ENCODE measurements at places on chromosomes 3 and 15. TPM values are rescaled to one million over a fixed set of nuclear protein-coding genes. Genes with fewer than 3 reads are reported as not detected.
A peak's percentile ranks its signal among the peaks of the same experiment; 100 is the strongest.

GRCh38 chr3:56929809-56930615, 128.3 kb upstream of the ARHGEF3 start:
- DNase-seq = no peak

- DNase-seq = no peak
Measured at GRCh38 chr15:69093127-69093526, 67.3 kb upstream of the GLCE start.

DNA sequence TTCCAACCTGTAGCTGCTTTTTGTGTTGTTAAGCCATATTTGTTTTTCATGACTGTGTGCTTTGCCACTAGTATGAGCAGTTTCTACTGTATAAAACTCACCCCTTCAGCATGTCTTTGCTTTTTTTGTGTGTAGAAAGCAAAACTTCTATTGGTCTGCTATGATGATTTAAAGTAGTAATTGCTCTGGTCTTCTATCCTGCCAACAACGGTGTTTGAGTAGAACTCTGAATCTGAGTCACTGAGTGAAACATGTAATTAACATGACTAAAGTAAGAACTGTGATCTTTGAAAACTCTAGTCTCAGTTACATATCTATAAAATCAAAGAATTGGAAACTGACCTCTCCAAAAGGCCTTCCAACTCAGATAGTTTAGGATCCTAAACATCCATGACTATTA, 133.6 kb downstream of the TPRG1 start:
- no peak for DNase-seq

- no peak for DNase-seq
Measured at GRCh38 chr3:172444821-172445220, 3.4 kb downstream of the GHSR start.

DNA sequence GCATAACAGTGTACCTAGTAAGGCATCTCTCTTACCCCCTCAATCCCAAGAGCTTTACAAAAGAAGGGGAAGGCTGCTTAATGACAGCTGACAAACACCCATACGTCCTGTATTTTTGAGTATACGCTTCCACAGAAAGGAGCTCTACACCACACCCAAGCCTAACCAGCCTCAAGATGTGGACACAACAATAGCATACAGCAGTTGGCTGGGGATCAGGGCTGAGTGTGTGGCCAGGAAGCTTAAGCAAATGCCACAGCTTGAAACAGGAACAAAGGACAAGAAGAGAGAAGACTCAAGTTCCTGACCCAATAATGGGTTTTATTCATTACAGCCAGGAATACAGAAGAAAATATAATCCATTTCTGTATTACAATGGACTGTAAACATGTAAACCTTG, 6.9 kb downstream of the HEXA start:
- no peak for DNase-seq

DNA sequence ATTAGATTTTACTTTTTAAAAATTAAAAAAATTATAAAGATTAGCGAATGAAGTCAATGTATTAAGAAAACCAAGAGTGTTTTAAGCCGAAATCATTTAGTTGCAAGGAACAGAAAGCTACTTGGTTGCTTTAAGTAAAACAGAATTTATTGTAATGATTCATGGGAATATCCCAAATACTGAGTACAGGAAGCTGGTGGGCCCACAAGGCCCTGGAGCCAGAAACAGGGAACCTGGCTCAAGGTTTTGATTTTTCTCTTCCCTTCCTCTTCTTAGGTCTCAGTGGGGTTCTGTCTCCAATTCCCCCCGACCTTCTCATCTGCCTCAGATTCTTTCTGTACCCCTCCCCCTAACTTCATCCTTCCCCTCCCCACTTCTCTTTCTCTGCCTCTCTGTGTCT, 229.0 kb downstream of the TLE3 start:
- DNase-seq = no peak

DNA sequence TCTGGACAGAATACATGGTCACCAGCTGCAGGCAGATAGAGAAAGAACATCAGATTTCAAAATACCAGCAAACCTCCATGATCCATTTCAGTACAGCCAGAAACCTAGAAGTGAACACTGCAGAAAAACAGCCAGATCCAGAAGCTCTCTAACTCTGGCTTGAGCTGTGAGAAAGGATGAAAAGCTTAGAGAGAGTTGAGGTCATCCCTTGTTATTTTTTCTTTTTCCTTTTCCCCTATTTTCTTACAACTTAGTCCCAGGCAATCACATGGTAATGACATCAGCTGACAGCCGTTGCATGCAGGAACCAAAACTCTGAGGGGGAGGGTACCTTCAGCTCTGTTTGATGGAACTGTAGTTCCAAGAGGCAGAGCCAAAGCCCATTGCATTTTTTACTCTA, 113.2 kb downstream of the TCF12 start:
- no peak for DNase-seq

DNA sequence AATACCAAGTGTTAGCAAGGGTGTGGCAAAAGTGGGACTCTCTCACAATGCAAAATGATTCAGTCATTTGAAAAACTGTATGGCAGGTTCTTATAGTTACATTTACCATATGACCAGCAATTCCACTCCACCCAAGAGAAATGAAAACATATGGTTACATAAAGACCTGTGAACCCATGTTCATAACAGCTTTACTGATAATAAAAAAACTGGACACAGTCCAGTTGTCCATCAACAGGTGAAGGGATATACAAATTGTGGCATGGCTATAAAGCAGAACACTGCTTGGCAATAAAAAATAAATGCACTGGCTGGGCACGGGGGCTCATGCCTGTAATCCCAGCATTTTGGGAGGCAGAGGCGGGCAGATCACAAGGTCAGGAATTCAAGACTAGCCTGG, 30.8 kb downstream of the RAD18 start:
- no peak for DNase-seq

GRCh38 chr3:4786431-4786830, 192.8 kb upstream of the BHLHE40 start:
- no peak for DNase-seq

DNA sequence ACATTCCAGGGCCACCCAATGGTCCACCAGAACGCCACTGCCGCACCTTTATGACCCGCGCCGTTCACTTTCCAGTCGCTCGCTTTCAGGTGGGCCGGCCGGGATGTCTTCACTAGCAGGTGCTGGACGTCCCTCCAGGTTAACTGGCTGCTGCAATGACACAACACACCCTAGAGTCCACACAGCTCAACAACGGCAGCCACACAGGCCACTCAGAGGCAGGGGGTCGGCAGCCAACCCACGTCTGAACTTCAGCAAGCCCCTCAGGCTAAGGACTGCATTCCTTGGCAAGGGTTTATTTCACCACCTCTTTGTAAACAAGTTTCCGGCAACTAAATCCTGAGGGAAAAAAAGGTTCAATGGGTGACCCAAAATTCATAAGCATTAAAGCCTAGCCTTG, 89.2 kb upstream of the SNRPA1 start:
- DNase-seq = no peak

DNA sequence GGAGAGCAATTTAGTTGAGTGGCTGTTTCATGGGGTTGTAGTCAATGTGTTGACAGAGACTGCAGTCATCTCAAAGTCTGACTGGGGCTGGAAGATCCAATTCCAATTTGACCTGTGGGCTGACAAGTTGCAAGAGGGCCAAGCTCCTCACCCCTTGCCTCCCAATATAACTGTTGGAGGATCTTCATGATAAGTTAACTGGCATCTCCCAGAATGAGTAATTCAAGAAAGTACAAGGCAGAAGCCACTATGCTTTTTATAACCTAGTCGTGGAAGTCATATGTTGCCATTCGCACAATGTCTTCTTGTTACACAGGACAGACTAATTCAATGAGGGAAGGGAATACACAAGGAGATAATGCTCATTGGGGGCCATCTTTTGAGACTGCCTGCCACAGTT, 29.1 kb downstream of the GPR15 start:
- no peak for DNase-seq

- peak; percentile 36 for DNase-seq
Measured at GRCh38 chr15:40594429-40594836, 384 bp downstream of the KNL1 start.

DNA sequence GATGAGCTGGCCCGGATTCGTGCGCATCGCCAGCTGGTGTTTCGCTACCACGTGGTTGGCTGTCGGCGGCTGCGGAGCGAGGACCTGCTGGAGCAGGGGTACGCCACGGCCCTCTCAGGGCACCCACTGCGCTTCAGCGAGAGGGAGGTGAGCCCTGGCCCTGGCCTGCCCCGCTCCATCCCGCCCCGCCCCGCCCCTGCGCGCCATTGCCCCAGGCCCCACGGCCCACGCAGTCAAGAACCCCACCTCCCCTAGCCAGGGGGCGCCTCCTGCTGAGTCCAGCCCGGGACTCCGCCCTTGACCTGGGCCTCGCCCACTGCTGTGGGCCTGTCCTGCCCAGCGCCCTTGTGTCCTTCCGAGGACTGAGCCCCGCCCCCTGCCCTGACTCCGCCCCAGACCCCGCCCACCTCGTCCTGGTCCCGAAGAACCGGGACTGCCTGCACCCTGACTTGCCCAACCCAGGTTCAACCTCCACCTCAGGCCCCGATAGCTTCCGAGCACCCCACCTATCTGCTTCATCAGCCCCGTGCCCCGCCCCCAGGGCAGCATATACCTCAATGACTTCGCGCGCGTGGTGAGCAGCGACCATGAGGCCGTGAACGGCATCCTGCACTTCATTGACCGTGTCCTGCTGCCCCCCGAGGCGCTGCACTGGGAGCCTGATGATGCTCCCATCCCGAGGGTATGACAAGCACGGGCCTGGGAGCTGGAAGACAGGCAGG, 14.8 kb downstream of the NT5DC2 start:
- no peak for DNase-seq

- no peak for DNase-seq
Measured at GRCh38 chr3:51696954-51697353, 9.9 kb upstream of the GRM2 start.

- DNase-seq = no peak
Measured at GRCh38 chr15:58966698-58967097, 20.8 kb upstream of the RNF111 start.

- DNase-seq = no peak
Measured at GRCh38 chr15:48842501-48842900, 31.6 kb upstream of the CEP152 start.

GRCh38 chr3:148601766-148602685, 95.7 kb upstream of the AGTR1 start:
- DNase-seq = peak; percentile 26

- DNase-seq = no peak
Measured at GRCh38 chr3:173411375-173411973, 13.9 kb downstream of the NLGN1 start.

GRCh38 chr15:98967096-98967495, 40.5 kb downstream of the PGPEP1L start:
- no peak for DNase-seq

DNA sequence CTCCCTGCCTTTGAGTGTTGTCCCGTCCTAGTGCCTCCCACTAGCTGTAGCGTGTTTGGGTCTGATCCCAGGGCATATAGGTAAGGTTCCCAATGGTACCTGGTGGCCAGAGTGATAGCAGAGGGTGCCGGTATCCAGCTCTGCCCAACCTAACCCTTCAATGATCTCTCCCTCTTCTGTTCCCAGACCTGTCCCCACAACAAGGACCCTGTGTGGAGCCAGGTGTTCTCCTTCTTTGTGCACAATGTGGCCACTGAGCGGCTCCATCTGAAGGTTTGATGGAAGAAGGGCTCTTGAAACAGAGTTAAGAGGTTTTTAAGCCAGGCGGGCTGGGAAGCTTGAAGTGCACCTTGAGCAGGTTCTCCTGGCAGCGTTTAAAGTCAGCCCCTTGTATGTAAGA, 35.5 kb downstream of the ESYT3 start:
- DNase-seq = no peak

DNA sequence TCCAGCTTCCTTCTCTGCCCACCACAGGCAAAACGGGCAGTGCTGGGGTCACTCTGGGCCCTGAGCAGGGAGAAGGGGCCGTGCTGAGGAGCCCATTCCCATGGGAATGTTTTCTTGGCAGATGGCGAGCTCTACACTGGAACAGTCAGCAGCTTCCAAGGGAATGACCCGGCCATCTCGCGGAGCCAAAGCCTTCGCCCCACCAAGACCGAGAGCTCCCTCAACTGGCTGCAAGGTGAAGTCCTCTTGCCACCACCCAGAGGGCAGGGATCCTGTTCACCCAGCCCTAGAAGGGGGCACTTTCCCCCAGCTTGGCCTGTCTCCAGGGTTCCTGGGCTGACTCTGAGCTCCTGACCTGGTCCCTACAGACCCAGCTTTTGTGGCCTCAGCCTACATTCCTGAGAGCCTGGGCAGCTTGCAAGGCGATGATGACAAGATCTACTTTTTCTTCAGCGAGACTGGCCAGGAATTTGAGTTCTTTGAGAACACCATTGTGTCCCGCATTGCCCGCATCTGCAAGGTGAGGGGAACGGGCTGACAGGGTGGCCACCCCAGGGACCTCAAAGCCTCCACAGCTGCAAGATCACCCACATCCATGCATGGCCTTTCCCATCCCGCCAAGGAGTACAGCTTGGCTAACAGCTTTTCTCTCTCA, 12.4 kb downstream of the CIB1 start:
- DNase-seq = no peak

- no peak for DNase-seq
Measured at GRCh38 chr15:72368325-72368724, 7.5 kb downstream of the HEXA start.

- no peak for DNase-seq
Measured at GRCh38 chr15:95567686-95568085, 762.8 kb upstream of the NR2F2 start.

- no peak for DNase-seq
Measured at GRCh38 chr3:155853214-155854140, 750 bp downstream of the SLC33A1 start.

- DNase-seq = no peak
Measured at GRCh38 chr3:129409541-129409940, 18.9 kb downstream of the EFCAB12 start.

DNA sequence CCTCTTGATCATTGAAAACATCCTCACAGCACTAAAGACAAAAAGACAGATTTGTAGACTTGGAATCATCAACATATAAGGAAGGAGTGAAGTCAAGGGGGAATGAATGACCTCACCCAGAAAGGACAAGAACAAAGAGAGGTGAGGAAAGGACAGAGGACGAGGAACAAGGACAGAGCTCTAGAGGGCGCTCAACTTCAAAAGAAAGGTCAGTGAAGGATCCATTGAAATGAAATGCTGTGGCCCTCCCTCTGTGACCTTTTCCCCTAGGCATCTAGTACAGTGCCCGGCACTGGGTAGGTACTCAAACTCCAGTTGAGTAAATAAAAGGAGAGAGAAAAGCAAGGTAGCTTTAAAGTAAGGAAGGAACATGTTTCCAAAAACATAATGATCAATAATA, 2.6 kb downstream of the ATP8B4 start:
- DNase-seq = no peak

CHRNA7 gene
- polyA plus RNA-seq = 21.1 TPM

CCR3 gene
- polyA plus RNA-seq = not detected

ISLR2 gene
- polyA plus RNA-seq = 0.63 TPM

COLQ gene
- polyA plus RNA-seq = 4.3 TPM

ROBO2 gene
- 82.4 TPM for polyA plus RNA-seq

RASL12 gene
- 8.0 TPM for polyA plus RNA-seq

ADPGK gene
- 52.5 TPM for polyA plus RNA-seq

TWF2 gene
- 36.8 TPM for polyA plus RNA-seq

TLR9 gene
- polyA plus RNA-seq = 0.27 TPM

CATSPER2 gene
- 4.3 TPM for polyA plus RNA-seq

AP3B2 gene
- polyA plus RNA-seq = 5.1 TPM

ZNF662 gene
- polyA plus RNA-seq = 24.8 TPM

IL17RE gene
- 11.0 TPM for polyA plus RNA-seq

Measured in right renal pelvis (tissue), 4 donors.